ENCODE measurements at places on chromosomes 1 and 21.

DNA sequence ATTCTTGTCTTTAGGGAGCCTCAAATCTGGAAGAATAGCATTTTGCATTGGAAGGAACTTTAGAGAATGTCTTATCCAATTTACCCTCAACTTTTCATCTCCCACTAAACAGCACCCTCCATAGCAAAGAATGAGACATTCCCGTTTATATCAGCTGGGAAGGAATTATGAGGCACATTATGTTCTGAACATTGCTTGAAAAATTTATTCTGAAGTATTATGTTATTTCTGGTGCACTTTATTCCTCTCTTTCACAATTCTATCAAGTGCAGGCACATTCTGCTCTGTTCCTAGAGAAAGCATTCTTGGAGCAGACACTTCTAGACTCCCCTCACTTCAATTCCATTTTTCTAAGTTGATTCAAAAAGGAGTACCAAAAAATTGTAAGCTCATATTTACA, 147.9 kb downstream of the EDEM3 start:
- DNase-seq: no peak

- no peak for DNase-seq
These were observed 66.8 kb upstream of the ANGPTL1 start for GRCh38 chr1:178937695-178938094.

DNA sequence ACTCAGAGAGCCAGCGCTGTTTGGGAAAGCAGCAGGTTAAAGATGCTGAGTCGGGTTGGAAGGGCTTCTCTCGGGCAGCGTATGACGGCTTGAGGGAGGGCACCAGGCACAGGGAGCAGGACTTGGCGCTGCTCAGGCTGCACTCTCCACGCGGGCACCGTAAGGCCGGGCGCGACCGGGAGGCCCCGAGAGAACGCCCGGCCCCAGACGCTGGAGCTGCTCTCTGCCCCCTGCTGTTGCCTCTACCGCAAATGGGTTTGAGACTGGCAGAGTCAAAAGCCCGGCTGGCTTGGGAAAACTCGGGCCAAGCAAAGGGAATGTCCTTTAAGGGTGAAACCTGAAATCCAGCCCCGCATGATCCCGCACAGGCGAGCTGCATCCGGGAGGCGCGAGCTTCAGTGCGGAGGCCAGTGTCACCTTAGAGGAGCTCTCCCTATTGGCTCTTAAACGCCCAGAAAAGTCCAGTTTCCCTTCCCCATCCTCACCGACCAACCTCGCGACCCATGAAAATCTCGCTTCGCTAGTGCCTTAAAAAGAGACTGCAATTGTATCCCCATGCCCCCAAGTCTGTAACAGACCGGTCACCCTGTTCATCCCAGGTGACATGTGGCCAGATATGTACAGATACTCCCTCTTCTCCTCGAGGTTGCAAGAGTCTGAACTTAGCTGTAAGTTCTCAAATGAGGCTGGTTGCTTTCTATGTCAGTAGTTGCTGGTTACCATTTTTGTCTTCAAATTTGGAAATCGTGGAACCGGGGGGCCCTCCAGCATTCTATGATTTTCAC, 1.1 kb downstream of the PRRX1 start:
- no peak for DNase-seq

DNA sequence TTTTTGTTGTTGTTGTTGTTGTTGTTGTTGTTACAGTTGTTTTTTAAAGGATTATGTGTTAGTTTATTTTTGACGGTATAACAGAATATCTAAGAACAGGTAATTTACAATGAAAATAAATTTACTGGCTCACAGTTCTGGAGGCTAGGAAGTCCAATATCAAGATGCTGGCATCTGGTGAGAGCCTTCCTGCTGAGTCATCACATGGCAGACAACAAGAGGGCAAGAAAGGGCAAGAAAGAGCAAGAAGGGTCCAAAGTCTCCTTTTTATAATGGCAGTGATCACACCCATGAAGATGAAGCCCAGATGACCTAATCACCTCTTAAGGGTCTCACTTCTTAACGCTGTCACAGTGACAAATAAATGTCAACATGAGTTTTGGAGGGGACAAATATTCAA, 142.1 kb downstream of the NEGR1 start:
- no peak for DNase-seq

DNA sequence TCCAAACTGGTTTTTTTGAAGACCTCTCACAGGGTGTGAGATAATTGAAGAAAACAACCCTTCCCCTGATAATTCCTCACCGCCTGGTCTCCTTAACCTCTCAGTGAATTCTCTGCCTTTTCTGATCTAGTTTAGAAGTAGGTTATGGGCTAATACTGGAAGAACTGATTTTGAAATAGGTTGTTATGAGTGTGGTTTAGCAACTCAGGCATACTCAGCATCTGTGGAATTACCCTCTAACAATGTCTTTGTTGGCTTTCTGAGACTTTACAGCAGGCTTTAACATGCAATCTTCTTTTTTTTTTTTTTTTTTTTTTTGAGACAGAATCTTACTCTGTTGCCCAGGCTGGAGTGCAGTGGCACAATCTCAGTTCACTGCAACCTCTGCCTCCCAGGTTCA, 10.3 kb upstream of the PLD5 start:
- DNase-seq: no peak

DNA sequence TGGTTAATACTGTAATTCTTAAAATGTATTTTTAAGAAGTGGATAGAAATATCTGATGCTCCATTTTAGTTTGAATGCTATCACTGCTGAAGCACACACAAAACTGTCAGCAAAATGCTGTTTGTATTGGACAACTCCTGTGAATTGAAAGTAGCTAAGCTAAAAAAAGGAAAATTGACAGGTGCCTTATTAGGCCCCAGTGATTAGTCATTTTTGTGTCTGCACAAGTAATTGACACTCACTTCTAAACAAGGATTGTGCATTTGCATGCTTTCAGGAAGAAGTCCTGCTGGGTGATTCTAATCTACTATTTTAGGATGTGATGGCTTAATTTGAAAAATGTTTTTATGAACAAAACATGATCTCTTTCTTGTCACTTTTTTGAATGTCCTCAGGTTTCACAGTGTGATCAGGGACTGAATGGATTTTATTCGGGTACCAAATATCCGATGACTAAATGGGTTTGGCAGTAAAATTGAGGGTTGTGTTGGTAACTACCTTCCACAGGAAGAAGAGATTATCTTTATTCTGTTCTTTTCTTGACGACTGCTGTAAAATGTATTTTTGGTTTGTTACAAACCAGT, 13.0 kb upstream of the MAP3K7CL start:
- no peak for DNase-seq

- DNase-seq: no peak
These were observed 55.3 kb downstream of the IGSF5 start for GRCh38 chr21:39800311-39800710.

DNA sequence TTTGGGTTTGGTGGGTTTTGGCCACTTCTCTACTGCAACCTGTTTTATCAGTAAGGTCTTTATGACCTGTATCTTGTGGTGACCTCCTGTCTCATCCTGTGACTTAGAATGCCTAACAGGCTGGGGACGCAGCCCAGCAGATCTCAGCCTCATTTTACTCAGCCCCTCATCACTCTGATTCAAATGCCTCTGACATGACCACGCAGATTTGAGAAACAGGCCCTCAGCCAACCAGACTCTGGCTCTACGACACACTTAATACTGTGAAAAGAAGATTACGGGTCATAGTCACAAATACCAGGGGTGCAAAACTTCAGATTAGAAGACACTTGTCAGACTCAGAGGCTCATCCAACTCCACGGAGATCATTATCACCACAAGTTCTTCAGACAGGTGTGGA, 28.3 kb upstream of the KIF26B start:
- no peak for DNase-seq

DNA sequence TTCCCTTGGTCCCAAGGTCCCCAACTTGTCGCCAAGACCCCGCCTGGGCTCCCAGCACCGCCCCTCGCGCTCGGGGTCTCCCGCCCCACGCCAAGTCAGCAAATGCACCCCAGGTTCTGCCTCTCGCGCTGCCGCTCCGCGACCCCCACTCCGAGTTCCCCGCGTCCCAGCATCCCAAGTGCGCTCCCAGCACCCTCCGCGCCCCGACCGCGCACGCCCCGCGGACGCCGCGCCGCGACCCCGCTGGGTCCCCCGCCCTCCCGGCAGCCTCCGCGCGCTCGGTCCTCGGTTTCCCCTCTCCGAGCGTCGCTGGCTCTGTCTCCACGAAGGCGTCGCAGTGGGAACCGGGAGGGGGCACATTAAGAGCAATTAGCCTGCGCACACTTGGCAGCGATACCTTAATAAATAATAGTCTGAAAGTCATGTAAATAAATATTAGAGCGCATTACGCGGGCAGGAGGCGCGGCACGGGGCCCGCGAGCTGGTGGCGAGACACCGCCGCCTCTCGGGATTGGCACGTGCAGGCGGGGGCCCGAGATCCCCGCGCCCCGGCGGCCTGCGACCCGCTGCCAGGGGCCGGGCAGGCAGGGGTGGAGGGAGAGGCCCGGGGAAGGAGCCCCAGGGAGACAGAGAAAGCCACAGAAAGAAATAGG, 75.9 kb downstream of the VWA5B1 start:
- DNase-seq: no peak

GRCh38 chr1:26862781-26863684, at the start of gene SFN:
Gene SFN (plus strand): TSS chr1:26863149. CDS start chr1:26863213, 64 bp downstream.
- no peak for DNase-seq

DNA sequence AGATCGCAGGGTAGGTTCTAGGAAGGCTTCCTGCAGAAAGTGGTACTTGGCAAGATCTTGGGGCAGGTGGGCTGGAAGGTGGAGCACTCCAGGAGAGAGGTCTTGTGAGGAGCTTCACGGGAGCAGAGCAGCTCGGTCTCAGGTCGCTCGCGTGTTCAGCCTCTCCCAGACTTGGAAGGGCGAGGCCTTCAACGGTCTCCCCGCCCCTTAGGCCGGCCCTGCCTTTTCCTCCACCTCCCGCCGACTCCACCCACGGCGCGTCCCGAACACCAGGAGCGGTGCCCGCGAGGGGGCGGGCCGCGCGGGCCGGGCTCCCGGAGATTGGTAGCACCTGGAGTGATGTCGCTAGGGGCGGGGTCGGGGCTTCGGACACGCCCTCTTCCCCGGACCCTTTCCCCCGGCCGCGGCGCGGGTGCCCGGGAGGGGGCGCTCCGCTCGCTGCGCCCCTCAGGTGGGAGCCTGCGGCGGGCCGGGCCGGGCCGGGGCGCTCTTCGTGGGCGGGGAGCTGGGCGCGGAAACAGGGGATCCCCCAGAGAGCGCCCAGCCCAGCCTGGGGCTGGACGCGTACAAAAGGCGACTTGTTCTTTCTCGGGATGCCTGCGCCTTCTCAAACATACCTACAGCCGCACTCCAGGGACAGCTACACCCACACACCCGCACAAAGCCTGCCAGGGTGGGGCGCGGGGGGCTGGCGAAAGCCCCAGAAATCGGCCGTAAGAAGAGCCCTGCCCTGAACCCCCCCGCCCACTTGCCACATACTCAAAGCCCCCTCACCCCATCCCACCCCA, 35.5 kb downstream of the AHDC1 start:
- DNase-seq: peak; percentile 47

GRCh38 chr1:30804822-30805221, 47.2 kb upstream of the LAPTM5 start:
- no peak for DNase-seq

DNA sequence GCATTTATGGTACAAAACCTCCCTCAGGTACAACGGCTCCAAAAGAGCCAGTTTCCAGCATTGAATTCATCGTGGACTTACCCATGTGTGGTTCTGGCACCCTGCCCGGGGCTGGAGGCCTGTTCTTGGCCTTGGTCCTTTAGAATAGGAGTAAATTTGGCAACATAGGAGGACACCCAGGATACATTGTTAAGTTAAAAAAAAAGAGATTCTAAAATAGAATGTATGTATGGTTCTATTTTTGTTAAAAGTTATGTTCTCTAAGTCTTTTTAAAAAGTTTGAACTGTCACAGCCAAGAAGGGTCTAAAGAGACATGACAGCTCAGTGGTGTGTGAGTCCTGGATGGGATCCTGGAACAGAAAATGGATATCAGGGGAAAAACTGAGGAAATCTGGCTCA, 25.9 kb downstream of the EPHX1 start:
- DNase-seq: no peak

DNA sequence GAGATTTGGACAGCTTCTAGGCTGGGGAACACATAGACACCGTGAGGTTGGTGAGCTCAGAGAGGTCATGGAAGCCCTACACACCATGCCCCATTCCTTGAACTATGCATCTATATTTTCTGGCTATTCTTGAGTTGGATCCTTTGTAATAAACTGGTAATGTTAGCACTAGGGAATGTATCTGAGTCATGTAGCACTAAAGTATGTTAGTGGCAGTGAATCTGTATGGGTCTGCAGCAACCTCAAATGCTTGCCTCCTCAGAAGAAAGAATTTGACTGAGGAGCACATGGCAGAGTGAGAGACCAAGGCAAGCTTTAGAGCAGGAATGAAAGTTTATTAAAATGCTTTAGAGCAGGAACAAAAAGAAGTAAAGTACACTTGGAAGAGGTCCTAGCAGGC, 43.7 kb upstream of the LRRC7 start:
- no peak for DNase-seq

GRCh38 chr1:118304722-118305359, 119.8 kb upstream of the SPAG17 start:
- DNase-seq: no peak

DNA sequence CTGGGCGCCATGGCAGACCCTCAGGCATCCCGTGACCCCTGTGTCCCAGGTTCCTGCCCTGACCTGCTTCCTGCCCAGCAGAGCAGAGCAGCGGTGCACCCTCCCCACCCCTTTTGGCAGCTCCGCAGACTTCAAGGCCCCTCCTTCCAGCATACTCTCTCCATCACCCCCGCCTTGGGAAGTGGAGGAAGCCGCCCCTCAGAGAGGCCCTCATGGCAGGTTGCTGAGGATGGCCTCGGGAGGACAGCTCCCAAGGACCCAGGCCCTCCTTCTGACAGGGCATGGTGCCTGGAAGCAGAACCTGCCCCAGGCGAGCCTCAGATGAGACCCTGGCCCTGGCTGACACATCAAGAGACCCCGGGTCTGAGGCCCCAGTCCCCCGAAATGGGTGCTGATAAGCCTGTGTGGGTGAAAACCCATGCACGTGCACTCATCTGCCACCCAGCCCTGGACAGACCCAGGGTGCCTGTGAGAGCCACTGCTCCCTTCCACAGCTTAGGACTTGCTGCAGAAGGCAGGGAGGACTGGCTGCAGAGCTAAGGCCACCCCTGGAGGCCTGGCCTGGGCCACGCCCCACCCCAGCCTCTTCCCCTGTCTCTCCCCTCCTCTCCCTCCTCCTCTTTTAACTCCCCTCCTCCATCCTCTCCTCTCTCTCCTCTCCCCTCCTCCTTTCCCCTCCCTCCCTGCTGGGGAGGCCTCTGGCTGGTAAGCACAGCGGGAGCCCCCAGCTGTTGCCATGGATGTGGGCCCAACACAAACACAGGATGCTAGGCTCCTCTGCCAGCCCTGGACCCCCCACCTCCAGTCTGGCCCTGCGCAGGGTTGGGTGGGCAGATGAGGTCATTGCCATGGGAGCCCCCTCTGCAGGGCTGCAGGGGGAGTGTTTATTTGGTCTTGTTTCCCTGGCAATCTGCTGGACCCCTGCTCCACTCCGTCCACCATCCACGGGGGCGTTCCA, 33.7 kb downstream of the WNT9A start:
- DNase-seq: no peak

- peak; percentile 26 for DNase-seq
These were observed 16.9 kb upstream of the EFCAB14 start for GRCh38 chr1:46735708-46736324.

GRCh38 chr1:60225486-60225885, 151.9 kb upstream of the C1orf87 start:
- no peak for DNase-seq

- no peak for DNase-seq
These were observed 805.3 kb downstream of the USP25 start for GRCh38 chr21:16535102-16535422.

GRCh38 chr21:41098481-41099042, 69.4 kb upstream of the BACE2 start:
- DNase-seq: no peak

- DNase-seq: peak; percentile 92
These were observed 34.6 kb downstream of the CFAP57 start for GRCh38 chr1:43206600-43207228.

GRCh38 chr1:74714429-74715235, 18.2 kb downstream of the CRYZ start:
- DNase-seq: no peak

Data from non-pigmented ciliary epithelial cell (primary cell).